Vein endothelial cell (primary cell): ENCODE measurements at places on chromosomes 5 and 9. TPM values are rescaled to one million over a fixed set of nuclear protein-coding genes. Genes with fewer than 3 reads are reported as not detected.

Gene LCNL1
- not detected in 2 replicates for total RNA-seq

Gene GOLPH3
- total RNA-seq, result 59.4 and 62.5 TPM in 2 replicates

Gene C5orf47
- not detected in 2 replicates for total RNA-seq

Gene PRXL2C
- 19.9 and 24.6 TPM in 2 replicates for total RNA-seq

Gene SLC23A1
- not detected in 2 replicates for total RNA-seq

Gene CCNO
- 0.33 and 0.48 TPM in 2 replicates for total RNA-seq
